Inflammatory macrophage treated with lipopolysaccharide for 1 hour (primary cell): ENCODE measurements at places on chromosomes 2 and 18.

DNA sequence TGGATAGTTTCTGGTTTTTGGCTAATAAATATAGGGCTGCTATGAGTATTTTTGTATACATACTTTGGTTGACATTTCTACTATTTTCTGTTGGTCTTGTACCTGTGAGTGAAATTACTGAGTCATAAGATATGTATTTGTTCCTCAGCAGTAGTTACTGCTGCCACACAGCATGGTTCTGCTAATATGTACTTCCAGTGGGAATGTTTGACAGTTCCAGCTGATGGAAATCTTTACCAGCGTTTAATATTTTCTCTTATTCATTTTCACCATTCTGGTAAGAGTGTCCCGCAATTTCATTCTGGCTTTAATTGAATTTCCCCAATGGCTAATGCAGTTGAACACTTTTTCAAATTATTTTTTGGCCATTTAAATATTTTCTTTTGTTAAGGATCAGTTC is 57.9 kb upstream of the IL1R1 start:
- no peak for DNase-seq

GRCh38 chr2:71681626-71682025 is 228.3 kb downstream of the DYSF start:
- DNase-seq, result no peak

DNA sequence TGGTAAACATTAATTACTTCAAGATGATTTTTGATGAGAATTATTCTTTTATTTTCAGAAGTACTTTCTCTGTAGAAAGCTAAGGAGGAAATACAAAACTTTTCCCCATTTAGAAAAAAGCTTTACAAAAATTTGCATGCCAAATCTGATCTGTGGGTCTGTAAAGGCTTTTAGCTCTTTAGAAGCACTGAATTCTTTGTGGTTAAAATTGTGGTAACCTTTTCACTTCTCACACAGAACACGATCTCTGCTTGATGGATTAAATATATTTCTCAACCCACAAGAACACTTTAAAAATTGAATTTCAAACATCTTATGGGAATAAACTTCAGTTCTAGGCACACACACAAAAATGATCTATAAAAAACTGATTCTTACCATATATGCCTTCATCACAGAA is 63.7 kb downstream of the VIL1 start:
- DNase-seq, result no peak

GRCh38 chr18:77131652-77132368 is 773 bp downstream of the MBP start:
- no peak for DNase-seq

DNA sequence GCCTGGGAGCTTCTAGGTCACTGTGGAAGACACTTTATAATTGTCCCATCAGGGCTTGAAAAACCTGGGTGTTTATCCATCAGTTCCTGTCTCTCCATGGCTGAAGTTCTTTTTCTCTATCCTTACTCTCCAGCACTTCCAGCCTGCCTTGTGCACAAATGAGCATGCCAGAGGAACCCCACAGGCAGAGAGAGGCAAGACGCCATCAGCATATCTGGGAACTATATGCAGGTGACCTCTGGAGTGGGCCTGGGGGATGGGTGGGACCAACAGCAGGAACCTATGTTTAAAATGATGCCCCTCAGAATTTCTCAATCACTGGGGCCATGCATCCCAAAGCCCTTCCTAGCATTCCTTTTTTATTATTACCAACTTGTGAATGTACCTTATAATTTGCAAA is 156.2 kb upstream of the PARD3B start:
- no peak for DNase-seq

- DNase-seq, result no peak
Observed at GRCh38 chr2:140589273-140589672, 1541.5 kb downstream of the LRP1B start.

DNA sequence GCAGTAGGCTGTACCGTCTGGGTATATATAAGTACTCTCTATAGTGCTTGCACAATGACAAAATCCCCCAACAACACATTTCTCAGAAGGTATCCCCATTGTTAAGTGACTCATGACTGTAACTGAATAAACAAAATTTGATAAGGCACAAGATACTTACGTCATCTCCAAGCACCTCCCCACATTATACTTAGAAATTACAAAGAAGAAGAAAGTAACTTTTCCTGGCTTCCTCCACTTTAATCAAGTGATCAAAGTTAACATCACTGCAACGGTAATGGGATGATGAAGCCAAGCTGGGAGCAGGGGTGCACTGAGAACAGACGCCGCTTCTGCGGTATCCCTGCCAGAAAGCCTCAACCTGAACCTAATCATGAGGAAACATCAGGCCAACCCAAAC is 9.7 kb downstream of the TNS1 start:
- peak; percentile 89 for DNase-seq

- no peak for DNase-seq
Observed at GRCh38 chr18:2636126-2636631, 19.3 kb upstream of the SMCHD1 start.

DNA sequence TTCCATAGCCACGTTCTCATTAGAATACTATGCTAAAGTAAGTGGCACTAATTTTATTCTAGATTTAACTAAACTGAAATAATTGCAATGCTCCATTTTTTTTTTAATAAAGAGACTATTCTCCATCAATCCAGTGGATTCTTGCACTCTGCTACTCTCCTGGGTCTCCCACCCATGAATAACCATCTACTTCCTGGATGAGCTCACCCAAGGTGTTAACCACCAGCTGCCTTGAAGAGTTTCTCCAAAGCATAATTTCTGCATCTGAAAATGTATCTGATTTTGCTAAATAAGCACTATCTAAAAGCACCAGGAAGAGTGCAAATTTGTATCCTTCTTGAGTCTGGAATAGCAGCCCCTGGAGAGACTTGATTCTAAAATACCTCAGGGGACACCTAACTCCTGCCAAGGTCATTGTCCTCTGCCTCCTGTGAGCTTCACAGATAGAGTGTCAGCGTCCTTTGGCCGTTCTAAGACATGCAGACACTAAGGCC is 41.6 kb upstream of the SH3BP4 start:
- DNase-seq, result no peak

DNA sequence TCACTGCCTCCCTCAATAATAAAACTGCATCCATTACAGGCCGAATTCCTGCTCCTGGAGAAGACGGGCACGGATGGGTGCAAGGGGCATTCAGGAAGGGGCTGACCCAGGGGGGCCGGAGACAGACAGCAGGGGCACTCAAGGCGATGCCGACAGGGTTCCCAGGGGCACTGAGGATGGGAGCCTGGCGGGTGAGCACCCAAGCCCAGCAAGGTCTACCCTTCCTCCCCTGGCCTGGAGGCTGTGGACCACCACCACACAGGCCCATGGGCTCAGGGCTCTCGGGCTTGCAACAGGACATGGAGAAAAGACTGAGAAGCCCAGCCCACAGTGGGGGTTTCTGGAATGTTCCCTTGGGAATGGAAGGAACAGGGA is 104.7 kb upstream of the ODC1 start:
- DNase-seq, result no peak

DNA sequence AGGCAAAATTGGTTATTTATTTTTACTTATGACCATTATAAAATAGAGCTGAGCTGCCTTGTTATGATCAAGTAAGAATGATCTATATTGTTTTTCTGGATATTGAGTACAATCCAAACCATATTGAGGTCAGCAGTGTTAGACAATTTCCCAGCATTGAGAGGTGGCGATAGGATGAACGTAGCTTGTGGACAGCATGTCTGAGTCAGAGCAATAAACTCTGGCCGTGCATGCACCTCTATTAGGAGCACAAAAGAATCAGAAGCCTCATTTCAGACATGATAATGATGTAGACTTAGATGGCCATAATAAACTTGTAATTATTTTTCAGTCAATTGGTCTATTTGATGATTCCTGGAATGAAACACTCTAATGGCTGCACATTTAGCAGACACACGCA is 491.6 kb downstream of the RIT2 start:
- DNase-seq, result no peak

DNA sequence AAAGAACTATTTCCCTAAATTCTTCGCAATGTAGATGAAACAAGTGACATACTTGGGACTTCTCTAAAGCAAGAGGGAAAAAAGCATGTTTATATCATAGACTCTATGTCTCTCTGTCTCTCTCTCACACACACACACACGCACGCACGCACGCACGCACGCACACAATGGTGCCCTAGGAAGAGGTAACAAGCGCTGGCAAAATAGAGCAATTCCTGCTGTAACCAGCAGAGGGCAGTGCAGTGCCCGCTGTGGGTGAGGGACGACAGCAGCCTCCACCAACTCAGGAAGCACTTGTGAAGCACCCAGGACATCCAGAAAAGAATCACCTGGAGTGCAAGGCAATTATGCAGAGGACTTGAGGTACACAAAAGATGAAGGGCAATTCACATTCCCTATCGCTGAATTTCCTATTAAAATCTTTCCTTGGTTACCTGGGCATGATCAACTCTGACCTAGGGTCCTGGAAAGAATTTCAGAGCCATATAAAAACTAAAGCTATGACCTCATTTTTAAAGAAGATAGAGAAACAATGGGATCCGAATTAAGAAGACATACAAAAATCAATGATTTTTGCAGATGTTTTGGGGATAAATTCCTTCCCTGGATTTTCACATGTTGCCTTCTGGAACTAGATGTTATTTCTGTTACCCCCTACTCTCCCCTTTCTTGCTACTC is 166.4 kb downstream of the PDE11A start:
- peak; percentile 82 for DNase-seq
